ENCODE measurements at places on chromosomes 4 and X.

DNA sequence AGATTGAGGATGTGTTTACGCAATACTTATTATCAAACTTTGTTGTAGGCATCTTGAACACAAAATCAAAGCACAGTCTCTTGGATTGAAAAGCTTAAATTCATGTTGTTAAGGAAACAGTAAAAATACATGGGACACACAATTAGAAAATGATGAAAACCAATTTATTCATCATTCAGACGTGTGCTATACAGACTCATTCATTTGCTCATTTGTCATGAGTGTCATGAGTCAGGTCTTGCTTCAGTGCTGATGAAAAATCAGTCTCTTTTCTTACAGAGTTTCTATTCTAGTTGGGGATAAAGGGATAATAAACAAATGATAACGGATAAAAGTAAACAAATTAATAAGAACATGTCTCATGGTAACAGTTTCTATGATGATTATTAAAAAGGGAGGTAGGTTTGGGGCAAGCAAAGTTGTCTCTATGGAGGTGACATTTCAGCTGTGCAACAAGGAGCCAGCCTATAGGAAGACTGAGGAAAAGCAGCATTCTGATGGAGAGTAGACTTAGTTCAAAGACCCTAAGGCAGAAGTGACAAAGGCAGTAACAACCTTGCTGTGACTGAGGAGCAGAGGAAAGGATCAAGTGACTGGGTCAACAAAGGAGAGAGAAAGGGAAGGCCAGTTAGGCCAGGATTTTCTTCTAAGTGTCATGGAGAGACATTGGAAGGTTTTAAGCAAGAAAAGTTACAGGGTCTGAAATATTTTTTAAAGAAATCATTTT lies 224.0 kb upstream of the HHIP start:
- DNase-seq, result no peak

- no peak for DNase-seq
These were observed 33.2 kb upstream of the SMS start for GRCh38 chrX:21907260-21907659.

- no peak for DNase-seq
These were observed 8.1 kb downstream of the SH3BP2 start for GRCh38 chr4:2800691-2801596.

DNA sequence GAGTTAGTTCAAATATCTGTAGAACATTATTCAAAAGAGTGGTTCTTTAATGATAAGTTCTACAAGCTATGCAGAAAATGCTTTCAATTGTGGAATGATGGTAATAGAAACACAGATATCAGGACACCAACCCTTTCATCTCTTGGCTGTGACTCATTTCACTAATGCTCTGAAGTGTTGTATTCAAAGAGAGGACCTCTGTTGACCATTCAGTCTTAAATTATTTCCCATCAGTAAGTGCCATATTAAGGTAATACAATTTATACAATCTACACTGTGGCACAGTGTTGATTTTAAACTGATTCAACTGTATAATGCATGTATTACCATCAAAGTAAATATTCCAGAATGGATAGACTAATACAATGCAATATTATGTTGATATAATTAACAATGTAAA lies 289.0 kb upstream of the ADGRL3 start:
- no peak for DNase-seq

- DNase-seq, result no peak
These were observed 207.5 kb downstream of the FAM47B start for GRCh38 chrX:35150052-35150451.

- DNase-seq, result no peak
These were observed 50.8 kb upstream of the TXK start for GRCh38 chr4:48184882-48185281.

- peak; percentile 35 for DNase-seq
These were observed 38.8 kb downstream of the MSN start for GRCh38 chrX:65706041-65706828.

DNA sequence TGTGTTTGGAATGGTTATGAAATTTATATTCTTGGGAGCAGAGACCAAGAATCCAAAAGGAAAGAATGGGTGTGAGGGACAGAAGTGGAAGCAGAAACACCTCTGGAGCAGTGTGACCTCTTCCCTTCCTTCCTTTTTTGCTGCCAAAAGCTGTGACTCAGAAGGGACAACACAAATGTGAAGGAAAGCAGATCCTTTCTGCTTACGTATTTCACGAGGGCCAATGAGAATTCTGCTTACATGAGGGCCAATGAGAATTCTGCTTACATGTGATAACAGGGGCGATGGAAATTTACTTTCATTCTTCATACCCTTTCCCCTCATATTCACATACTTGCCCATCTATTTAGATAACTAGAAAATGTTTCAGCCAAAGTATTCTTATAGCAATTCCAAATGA lies 404.6 kb downstream of the PRDM5 start:
- DNase-seq, result no peak

- DNase-seq, result no peak
These were observed 151.3 kb downstream of the DCLK2 start for GRCh38 chr4:150229520-150229919.

- no peak for DNase-seq
These were observed 10.1 kb upstream of the RNF4 start for GRCh38 chr4:2458546-2459491.

DNA sequence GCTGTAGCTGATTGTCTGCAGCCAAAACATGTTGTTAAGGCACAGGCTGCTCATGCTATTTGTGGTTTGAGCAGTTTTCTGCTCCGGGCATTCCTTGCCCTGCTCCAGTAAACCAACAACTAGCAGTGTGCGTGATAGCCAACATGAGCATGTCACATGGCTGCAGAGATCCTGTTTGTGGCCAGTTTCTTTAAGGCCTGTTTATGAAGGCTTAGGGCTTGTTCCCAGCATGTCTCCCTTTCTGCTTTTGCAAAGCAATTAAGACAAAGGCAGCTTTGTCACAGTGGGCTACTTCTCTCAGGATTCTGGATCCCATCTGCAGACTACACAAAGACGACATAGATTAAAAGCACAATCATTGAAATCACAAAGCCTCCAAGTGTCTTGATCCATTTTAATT lies 160.5 kb downstream of the ZNF518B start:
- no peak for DNase-seq

DNA sequence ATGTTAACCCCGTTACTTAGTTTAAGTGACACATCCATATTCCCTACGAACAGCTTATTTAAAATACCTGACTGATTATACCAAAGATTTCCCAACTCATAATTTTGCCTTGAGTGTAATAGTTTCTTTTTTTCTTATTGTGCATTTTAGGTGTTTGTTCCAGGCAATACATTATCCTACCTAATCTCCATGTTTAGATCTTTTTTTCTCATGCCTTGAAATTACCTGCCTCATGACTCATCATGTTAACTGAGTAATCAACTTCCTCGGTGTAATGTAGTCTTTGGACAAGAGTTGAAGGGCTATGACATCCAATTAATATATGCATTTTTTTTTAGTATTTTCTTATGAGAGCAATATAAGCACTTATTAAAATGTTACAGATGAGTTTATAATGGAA lies 228.7 kb upstream of the ANKRD50 start:
- DNase-seq, result no peak

- DNase-seq, result no peak
These were observed 248.0 kb downstream of the GALNTL6 start for GRCh38 chr4:172061204-172061603.

GRCh38 chr4:165472943-165473676 lies 94.3 kb downstream of the CPE start:
- DNase-seq, result no peak

DNA sequence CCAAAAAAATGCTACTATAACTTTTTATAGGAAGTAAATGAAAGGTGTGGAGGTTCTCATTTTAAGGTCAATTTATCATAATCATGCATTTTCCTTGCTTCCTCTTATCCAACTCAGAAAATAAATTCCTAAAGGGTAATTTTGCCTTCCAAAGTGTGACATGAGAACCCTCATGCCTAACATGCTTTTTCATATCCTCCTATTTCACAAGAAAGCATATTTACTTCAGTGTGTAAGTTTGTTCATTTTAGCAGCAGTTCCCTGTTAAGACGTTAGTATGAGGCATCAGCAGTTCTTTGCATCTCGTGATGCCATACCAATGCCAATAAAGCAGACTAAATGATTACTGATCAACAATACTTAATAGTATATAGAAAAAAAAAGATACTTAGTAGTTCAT lies 18.4 kb downstream of the WDFY3 start:
- DNase-seq, result no peak

DNA sequence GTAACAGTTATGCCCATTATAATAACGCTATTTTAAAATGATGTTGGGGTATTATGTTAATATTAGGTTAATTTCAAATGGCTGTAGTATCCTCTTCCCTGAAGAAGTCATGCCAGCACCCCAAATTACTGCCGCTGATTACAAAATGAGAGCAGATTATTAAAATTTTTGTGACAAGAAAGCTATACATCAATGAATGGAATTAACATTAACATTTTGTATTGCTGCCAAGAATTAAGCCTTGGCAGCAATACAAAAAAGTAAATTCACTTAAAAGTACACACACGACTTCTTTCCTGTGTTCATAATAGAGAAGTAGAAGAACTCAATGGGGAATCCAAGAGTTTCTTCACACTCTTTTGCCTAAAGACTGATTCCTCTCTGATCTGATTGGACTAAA lies 482.8 kb downstream of the STIM2 start:
- DNase-seq, result no peak

DNA sequence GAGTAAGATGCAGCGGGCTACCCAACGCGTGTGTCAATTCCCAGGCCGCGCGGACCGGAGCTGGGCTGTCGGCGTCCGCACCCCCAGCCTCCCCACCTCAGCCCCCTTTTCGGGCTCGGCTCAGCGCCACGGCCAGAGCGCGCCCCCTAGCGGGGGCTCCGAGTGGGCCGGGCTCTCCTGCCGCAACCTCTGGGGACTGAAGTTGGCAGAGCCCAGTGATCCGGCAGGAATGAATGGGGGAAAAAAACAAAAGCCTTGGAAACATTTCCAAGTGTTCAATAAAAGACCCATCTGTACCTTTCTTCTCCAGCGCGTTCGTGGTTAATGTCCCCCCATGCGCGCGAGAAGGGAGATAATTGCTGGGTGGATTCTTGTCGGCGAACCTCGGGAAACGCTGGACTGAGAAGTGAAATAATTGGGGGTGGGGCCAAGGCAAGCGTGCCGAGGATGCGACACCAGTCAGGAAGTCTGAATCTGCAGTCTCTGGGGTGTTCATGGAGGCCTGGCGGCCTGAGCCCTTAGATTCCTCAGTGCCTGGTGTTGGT lies 5.2 kb upstream of the ARX start:
- DNase-seq, result peak; percentile 19

- no peak for DNase-seq
These were observed 68.1 kb upstream of the NAP1L5 start for GRCh38 chr4:88765729-88766128.

DNA sequence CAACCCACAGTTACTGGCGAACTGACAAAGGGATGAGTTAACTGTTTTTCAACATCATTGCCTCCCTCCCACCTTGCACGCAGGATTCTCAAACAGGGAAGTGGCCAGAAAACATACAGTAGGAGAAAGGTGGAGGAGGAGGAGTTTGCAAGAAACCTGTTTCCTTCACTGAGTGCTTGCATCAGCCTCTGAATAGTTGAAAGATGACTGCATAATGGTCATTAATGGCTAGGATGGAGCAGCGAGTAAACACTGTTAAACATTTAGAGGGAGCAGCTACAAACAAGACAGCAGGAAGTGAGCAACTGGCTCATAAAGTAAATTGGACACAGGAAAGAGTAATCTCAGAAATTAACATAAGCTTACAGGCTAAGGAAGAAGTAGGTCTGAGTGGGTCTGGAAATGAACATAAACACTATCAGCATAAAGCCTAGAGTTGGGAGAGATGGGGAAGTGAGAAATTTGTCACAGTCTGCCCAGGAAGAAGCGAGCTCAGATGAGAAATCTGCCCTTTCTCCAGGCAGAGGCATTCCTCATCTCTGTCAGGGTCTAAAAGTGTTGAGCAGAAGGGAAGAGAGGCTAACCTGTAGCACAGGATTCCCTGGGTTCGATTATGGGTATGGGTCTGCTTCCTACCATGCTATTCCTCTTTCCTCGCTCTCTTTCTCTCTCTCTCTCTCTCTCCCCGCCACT lies 38.6 kb downstream of the TRPC5OS start:
- DNase-seq, result no peak

DNA sequence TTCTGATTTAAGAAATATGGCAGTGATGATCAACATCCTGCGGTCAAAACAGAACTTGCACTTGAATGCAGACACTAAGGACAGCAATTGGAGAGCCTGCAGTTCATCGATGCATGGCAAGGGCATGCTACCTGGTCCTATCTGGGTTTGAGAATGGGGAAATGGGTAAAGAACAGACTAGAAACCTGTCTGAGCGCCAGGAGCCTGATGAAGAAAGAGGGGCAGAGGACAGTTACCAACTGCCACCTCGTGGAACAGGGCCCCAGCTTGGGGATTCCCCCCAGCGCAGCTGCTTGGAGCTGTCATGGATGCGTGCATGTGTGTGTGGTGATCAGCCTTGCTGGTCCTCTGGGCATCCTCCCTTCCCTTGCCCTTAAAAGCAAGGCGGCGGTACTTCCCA lies 30.2 kb upstream of the NKRF start:
- DNase-seq, result no peak

DNA sequence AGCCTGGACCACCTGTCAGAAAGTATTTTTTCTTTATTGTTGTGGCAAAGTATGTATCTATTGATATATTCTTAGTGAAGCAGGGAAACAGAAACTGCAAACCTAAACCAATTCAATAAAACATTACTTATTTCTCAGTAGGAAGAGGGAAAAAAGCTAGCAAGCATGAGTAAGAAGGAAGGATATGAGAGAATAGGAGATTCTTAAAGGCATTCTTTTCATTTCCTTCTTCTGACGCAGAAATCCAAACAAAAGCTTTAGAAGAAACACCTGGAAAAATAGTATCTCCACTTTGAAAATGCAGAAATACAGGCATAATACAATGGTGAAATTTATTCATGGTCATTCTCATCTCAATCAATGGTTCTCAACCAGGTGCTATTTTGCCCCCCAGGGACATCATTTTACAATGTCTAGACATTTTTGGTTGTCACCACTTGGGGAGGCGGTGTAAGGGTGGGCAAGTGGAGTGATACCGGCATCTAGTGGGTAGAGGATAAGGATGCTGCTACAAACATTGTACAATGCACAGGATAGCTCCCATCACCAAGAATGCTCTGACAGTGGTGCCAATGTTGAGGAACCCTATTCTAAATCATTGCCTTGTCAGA lies 21.7 kb upstream of the ATXN3L start:
- no peak for DNase-seq

Measured in immature natural killer cell (primary cell).